Prostate gland (tissue), 2 donors: ENCODE measurements at places on chromosomes 11 and 22.

GRCh38 chr11:68727783-68728182 lies 23.5 kb downstream of the TESMIN start:
- no peak for DNase-seq

DNA sequence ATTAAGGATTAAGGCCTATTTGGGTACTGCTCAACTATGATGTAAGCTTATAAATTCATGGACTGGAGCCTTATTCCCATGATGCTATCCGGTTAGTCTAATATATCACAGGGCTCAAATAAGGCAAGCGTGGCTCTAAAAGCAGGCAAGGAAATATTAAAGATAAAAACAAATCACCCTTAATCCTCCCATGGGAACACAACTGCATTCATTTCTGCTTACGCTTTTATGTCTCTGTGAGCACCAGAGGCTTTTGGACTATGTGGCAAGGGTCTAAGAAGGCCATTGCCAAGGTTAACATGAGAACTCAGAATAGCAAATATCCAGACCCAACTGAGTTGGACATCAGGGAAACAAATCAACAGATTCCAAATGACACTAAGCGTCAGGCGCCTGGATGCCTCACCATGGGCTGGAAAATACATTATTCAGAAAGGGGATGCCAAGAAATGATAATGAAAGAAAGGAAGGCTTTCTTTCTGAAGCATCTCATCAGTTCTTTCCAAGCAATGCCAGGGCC lies 138.1 kb downstream of the SLC1A2 start:
- DNase-seq: no peak

DNA sequence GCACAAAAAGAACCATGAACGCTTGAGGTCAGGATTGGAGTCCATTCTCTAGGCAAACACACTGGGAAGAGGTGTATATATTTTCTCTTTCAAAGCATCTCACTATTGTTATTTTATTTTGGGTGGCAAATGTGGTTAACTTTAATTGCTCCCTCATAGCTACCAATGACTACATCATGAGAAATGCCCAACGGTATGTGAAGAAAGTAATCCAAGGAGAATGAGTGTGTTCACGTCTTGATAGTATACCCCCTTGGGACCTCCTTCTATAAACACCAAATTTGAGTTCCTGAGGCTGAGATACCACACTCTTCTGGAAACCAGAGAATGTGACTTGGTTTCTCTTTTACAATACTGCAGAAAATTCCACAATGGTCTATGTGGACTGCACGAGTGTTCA lies 15.8 kb downstream of the OR8D1 start:
- DNase-seq: no peak

DNA sequence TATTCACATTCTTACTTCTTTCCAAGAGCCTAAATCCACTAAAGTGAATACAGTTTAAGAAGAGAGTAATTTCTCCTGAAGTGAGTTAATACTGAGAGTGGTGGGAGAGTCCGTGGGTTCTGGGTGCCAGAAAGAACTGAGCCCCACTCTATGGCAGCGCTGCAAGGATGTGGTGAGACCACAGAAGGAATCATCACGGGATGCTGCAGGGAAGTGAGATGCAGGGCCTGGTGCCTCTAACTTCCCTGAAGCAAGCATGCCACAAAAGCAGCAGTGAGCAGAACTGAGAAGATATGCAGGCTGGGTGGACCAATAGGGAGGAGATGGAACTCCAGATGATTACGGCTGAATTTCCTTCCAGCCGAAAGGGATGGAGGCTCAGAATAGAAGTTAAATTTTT lies 5.0 kb upstream of the MMP12 start:
- DNase-seq: no peak

- no peak for DNase-seq
These were observed 101.1 kb downstream of the MICAL3 start for GRCh38 chr22:17922925-17923903.

DNA sequence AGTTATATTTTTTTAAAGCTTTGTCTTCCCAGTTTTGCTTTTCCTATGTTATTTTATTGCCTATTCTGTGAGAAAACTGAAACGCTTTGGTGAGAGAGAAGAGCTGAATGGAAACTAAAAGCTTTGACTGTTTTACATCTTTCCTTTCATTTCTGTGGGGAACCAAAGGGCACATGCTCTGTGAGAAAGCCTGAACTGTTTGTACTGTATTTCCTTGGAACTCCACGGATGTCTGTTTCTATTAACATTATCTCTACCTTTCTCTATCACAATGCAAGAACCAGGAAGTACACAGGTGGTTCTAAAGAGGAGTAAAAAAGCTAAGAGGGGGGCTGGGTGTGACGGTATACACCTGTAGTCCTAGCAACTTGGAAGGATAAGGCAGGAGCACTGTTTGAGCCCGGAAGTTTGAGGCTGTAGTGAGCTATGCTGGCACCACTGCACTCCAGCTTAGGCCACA lies 43.8 kb downstream of the CELF1 start:
- DNase-seq: no peak

DNA sequence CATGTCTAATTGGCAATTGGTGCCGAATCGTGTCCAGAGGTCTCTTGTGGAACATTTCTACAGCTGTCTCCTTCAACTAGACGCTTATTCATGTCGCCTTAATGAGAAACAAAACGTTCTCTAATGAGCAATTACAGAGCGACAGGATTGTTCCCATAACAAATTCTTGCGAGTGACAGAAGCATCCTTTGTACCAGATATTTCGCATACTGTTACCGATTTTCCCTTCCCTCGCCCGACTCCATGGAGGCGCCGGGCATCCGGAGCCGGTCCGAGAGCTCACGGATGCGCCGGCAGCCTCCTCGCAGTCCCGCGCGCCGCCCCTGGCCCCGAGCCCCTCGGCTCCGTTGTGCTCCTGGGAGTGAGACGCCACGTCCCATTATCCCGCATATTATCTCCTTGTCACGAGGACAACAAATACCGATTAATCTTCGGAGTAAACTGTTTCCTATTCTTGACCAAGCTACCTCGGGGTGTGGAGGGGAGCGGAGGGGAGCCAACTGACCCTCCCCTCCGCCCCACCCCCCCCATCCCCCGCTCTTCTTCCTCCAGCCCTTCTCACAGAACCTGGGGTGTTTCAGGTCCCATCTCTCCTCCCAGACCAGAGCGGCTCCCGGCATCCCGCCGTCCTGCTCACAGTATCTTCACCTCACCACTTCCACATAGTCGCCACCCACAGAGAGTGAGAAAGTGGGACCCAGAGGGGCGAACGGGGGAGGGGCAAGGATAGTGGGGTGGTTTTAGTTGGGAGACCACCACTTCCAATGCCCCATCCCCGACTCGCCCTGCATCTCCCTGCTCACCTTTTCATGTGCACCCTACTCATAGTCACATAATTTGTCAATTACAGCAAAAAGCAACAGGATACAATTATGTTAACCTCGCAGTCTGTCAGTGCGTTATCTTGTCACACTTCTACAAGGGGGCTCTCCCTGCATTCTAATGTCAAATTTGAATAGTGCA lies 11.4 kb downstream of the PAX6 start:
- no peak for DNase-seq

DNA sequence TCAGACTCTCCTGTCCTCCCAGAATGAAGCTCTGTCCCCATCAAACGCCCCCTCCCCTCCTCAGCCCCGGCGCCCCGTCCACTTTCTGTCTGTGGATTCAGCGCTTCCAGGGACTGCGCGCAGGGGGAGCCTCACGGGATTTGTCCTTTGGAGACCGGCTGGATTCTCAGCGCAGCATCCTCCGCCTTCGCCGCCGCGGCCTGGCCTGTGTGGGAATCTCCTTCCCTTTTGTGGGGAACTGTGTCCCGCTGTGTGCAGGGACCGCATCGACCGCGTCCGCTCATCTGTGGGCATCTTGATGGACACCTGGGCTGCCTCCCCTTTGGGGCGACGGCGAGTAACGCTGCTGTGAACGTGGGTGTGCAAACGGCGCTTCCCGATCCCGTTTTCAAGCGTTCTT lies 1.1 kb upstream of the SCT start:
- no peak for DNase-seq

- no peak for DNase-seq
These were observed 65.6 kb downstream of the IGLL1 start for GRCh38 chr22:23514322-23515038.

DNA sequence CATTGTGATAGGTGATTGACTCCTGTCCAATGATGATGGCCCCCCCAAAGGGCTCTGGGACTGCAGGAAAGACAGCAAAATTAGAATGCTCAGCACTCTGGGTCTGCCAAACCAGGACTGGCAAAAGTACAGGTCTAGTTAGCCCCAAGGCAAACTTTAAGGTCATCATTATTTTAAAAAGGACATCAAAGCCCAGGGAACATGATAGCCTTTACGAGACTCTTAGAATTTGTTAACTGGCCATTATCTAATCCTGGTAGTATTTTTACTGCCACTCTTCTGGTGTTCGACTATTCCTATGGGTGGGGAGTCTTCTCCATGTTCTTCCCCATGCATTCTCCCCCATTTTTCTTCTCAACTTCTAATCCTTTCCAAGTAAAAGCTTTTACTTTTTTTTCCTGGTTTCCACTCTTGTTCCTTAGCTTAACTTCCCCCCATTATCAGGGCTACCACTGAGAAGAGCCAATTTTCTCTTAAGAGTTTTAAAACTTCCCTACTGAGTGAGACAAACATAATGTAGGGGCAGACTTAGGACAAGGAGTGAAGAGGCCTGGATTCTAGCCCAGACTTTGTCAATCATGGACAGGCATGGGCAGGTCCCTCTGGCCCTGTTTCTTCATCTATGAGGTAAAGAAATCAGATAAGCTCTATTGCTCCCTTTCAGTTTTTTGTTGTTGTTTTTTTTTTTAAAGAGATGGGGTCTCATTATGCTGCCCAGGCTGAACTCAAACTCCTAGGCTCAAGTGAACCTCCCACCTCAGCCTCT lies 7.1 kb downstream of the DDB1 start:
- DNase-seq: peak; percentile 81

GRCh38 chr22:35821654-35822053 lies 104.0 kb downstream of the APOL5 start:
- DNase-seq: no peak

DNA sequence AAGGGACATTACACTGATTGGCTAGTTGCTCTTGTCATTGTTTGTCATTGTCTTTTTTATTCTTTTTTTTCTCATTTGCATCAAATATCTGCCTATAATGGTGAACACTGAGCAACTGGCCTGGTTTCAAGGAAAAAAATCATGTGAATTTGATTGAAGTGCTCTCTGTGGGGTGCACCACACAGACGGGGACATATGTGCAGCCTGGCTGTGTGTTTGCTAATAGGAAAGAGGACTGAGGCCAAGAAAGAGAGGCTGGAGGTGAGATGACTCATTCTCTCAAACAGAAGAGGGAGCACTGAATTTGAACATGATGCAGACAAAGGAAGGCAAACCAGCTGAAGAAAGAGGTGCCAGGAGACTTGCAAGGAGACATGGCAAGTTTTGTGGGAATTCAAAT lies 684.9 kb upstream of the CCDC90B start:
- DNase-seq: no peak

GRCh38 chr11:1382831-1383607 lies 6.7 kb upstream of the BRSK2 start:
- DNase-seq: peak; percentile 69
